ENCODE measurements at places on chromosomes 4 and X. TPM values are rescaled to one million over a fixed set of nuclear protein-coding genes. Genes with fewer than 3 reads are reported as not detected.

CT45A7 gene
- total RNA-seq: not detected

NLGN3 gene
- 0.74 TPM for total RNA-seq

SCD5 gene
- 3.1 TPM for total RNA-seq

DNA sequence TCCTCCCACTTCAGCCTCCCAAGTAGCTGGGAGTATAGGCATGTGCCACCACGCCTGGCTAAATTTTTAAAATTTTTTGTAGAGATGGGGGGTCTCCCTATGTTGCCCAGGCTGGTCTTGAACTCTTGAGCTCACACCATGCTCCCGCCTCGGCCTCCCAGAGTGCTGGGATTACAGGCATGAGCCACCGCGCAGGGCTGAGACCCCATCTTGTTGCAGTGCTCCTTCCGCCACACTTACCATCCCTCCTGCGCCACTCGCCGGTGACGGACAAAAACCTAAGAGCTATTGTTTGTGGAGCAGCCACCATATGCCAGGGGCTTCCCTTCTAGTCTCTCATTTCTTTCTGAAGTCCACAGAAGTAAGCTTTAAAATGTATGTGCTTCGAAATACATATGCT, 34.5 kb downstream of the NSG1 start:
- no peak for DNase-seq

DNA sequence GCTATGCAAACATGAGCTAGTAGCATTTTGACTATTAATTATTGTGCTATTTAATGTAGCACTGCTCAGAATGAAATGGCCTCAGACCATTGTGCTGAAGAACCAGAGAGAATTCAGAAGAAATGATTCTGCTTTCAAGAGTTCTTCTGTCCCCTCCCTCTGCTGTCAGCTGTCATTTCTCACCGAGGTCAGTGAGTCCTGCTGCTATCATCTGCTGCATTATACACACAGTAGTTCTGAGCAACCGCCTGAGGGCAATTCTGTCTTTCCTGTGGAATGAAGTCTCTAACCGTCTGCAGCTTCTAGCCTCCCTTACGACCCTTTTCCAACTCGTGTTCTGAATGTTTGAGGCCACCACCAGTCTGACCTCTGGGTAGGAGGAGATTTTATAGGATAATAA, 249.4 kb downstream of the HNRNPD start:
- DNase-seq: no peak

DNA sequence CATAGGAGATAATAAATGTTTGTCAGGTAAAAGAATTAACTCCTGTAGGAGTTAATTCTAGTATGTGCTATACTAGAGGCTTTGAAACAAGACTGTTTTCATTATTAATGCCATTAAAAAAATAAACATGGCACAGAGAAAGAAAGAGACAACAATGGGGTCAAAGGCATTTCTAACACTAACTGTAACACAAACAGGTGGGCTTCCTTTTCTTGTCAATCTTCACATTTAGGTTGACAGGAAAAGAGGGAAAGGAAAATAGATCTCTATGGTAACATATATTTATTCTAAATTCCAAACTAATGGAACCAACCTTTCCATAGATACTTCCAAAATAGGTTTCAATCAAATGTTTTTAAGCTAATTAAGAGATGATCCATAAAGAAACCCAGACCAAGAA, 9.8 kb downstream of the ANKRD17 start:
- DNase-seq: no peak

DNA sequence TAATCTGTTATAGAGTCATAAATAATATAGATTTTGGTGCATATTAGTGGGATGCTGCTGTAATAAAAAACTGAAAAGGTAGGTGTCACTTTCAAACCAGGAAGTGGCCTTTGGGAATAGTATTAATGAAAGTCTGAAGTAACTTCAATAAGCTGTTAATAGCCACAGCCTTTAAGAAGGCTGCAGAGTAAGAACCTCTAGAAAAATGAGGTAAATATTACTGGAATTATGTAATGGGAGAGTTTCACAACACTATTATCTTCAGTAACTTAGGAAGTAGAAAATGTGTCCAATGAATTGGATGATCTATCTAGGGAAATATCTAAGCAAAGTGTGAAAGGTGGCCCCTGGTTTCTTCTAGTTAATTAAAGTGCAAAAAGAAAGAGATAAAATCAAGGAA, 104.7 kb downstream of the NCAPG start:
- no peak for DNase-seq

TCEAL7 gene
- total RNA-seq: not detected

DNA sequence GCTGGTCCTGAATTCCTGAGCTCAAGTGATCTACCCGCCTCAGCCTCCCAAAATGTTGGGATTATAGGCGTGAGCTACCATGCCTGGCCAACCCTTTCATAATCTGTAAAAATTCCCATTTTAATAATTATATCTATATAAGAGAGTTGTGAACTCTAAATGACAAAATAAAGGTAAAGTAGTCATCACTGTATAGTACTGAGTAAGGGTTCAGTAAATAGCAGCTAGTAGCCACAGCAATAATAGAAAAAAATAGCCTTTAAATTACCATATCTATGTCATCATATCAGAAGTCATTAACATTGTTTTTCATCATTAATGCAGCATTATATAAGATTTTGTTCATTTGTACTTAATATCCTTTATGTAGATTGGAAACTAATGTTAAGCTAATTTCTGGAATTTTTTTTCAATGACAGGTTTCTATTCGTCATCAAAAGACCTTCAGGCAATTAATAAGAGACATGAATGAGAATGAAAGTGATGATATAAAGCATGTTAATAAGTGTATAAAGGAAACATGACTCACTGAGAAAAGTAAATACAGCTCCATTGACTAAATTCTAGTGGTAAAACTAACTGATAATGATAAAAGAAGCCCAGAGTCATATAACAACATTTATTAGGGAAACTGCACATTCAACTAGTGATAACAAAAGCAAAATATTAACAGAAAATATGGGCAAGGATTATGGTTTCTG, 85.9 kb upstream of the UGT8 start:
- DNase-seq: no peak

DNA sequence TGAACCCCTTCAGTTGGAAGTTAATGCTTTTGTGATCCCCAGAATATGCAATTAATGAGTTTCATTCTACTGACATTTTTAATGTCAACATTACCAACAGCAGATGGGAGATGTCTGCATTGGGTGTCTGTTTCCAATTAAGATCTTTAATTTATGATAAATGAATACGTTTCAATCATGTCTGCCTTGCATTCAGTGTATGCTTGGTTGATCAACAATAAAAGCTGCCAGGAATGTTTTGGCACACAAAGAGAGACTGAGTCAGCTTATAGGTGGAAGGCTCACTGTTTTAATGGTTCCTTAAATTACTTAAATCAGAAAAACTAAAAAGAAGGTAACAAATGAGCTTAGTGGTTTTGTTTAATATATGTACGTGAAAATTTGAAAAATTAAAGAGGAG, 359.9 kb upstream of the CNKSR2 start:
- no peak for DNase-seq

DNA sequence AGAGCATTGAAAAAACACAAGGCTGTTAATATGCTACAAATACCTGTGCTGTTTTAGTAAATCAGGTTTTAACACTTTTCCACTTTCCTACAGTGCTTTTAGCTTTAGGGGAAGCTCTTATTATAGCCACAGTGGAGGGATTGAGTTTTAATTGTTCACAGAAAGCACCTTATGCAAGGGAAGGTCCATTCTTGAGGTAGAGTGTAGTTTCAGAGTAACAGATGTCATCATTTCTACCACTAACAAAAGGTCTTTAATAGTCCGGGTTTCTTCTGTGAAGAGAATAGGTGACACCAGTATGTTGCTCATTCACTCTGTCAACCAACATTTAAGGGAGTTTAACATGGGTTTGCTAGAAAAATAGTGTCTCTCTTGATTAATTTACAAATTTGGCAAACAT, 104.4 kb downstream of the STIM2 start:
- no peak for DNase-seq

- no peak for DNase-seq
Measured at GRCh38 chr4:73731968-73732610, 8.3 kb upstream of the CXCL8 start.

GRCh38 chr4:113050837-113051236, 1.4 kb downstream of the ANK2 start:
- DNase-seq: no peak

AWAT2 gene
- total RNA-seq: not detected

SPANXD gene
- total RNA-seq: not detected

DNA sequence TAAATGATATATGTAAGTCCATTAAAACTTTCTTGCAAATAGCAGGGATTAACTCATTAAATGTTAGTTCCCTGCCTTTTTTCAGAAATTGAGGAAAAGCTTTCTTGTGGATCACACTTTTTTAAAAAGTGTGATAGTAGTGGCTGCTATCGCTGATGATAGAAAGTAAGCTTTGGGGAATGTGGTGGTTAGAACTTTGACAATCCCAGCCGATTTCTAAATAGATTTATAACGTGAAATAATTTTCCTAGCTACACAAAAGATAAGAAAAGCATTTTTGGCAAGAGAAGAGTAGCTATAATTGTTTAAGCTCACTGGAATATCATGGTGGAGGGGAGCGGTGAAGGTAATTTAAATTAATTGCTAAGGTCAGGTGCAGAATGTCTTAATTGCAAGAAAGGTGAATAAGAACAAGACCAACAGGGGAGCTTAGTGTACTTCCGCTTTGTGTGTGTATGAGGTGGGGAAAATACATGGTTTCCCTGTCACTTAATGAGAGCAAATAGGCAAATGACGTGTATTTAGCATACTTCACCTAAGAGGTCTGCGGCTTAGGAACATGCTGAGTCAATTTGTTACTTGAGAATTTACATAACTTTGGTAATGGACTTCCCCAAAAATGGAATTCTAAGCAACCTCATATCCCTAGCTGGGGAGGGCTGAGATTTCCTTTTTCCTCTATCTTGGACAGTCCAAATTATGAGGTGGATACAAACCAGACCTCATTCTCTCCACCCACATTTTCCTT, 11.7 kb upstream of the IL21 start:
- DNase-seq: no peak

- DNase-seq: peak; percentile 43
Measured at GRCh38 chr4:84681486-84682274, 98.8 kb downstream of the CDS1 start.

ADRA2C gene
- not detected for total RNA-seq

- DNase-seq: no peak
Measured at GRCh38 chr4:13860126-13860525, 232.6 kb upstream of the BOD1L1 start.

DNA sequence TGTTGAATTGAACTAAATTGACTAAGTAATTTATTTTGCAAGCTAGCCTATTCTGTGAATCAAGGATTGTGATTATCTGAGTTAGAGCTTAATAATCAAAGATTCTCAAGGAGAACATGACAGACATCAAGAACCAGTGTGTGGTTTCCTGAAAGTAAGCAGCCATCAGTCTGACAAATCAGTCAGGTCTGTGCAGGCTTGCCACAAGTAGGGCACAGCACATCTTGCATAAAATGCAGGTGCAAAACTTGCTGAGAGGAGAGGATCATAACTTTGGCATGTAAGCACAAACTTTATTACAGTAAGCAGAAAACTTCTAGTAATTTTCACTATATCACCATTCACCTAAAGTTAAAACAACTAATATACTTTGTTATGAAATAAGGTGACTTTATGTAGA, 22.5 kb downstream of the FAM241A start:
- DNase-seq: peak; percentile 42

- DNase-seq: peak; percentile 28
Measured at GRCh38 chr4:25441519-25442117, 64.6 kb downstream of the ANAPC4 start.

DNA sequence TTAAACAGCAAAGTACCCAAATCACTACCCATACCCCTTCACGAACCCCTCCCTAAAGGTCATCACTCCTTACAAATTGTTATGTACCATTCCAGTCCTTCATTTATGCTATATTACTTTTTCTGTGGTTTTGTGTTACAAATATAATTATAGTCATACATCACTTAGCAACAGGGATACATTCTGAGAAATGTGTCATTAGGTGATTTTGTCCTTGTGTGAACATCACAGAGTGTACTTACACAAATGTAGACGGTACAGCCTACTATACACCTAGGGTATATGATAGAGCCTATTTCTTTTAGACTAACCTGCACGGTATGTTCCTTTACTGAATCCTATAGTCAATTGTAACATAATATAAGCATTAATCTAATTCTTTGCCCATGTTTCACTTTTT, 61.9 kb downstream of the ASB9 start:
- no peak for DNase-seq

DNA sequence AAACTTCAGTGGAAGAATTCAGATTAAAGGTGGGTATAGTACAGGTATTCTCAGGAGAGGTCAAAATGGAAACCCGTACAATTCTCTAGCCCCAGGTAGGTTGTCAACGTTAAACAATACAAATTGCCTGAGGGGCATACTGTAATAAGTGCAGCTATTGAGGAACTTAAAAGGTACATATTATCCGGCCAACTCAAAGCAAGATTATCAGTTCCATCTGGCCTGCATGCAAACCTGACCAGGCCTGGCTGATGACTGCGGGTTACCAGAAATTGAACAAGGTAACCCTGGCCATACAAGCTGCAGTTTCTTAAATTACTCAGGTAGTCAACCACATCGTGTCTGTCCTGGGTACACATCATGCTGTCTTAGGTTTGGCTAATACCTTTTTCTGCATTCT, 12.3 kb upstream of the ZNF630 start:
- no peak for DNase-seq

GRCh38 chr4:143391895-143392294, 55.2 kb downstream of the GAB1 start:
- no peak for DNase-seq

DNA sequence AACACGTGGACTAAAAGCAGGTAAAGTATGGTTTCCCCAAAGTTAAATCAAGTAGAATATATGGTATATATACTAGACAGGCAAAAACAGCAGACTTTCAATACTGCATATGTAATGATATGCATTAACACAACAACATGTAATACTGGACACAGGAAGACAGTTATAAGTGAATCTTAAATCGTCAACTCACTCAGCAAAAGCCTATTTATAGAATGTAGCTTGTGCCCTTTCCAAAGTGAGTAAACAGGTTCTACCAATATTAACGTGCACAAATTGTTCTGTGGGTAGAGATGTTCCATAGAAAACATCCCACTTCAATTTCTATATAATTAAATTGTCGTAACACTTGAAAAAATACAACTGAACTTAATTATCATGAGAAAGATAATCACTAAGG, 30.6 kb downstream of the FAM241A start:
- no peak for DNase-seq

PRR32 gene
- total RNA-seq: not detected

FABP2 gene
- total RNA-seq: not detected

DNA sequence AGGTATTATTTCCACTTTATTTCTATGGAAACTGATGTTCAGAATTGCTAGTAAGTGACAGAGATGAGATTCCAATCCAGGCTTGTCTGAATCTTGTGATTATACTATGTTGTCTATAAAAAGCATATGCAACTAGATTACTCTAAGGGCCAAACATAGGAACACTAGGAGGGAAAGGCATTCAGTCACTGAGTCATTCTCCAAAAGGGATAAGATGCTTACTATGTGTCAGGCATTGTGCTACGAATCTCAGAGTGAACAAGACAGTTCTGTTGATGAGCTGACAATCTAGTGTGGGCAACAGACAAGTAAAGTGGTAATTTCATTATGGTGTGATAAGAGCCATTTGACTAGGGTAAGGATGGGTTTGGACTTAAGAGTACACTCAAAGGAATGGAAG, 77.2 kb downstream of the RASL11B start:
- DNase-seq: no peak

GRCh38 chr4:186760576-186760975, 36.9 kb upstream of the FAT1 start:
- no peak for DNase-seq

All from activated CD8-positive, alpha-beta T cell treated with anti-CD3 and anti-CD28 coated beads, Interleukin-2, amount 10 ng/mL, durations not matched to agents 7 days and 5 days (primary cell).